ENCODE measurements at places on chromosomes 7 and 10.

GRCh38 chr7:97697396-97697795 is 34.5 kb upstream of the TAC1 start:
- DNase-seq = no peak

- DNase-seq = no peak
These were observed 356.3 kb downstream of the DNAJB6 start for GRCh38 chr7:157693071-157693520.

DNA sequence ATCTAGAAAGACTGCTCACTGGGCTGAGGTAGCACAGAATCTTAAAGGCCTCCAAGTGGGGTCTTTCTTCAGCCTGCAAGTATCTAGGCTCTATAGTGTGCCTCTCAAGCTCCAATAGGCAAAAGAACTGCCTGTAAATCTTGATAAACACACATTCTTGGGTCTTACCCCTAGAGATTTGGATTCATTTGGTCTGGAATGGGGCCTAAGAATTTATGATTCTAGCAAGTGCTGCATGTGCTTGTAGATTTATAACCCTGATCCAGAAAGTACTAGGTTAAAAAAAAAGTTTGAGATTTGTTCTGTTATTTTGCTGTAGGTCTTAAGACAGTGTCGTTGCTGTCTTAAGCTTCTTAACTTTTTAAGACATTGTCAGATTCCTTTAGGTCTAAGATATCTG is 74.1 kb downstream of the RALA start:
- no peak for DNase-seq

GRCh38 chr10:108014902-108015177 is 850.3 kb upstream of the SORCS1 start:
- no peak for DNase-seq

DNA sequence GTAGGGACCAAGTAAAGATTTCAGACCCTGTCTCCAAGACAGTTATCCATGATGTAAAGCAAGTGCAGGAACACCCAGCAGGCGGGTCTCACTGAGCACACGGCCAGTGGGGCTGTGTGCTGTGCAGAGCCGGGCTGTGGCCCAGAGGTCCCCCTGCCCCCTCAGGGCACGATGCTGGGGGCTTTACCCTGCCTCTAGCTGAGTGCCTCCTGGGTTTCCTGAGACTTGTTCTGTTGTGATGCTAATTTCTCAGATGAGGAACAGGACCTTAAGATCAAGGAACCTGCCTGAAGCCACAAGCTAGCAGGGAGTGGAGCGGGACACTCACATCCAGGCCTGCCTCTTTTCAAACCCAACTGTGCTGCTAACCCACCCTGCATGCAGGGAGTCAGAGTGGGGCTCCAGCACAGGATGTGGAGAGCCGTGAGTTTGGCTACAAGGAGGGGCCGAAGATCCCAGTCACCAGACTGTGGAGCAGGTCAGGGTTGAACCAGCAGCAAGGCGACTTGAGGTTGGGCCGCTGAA is 76.1 kb upstream of the LYZL2 start:
- DNase-seq = no peak

- DNase-seq = peak; percentile 20
These were observed 45.9 kb upstream of the KCNIP2 start for GRCh38 chr10:101889256-101890210.

GRCh38 chr10:73810735-73811465 is 498 bp downstream of the NDST2 start:
- DNase-seq = peak; percentile 18

DNA sequence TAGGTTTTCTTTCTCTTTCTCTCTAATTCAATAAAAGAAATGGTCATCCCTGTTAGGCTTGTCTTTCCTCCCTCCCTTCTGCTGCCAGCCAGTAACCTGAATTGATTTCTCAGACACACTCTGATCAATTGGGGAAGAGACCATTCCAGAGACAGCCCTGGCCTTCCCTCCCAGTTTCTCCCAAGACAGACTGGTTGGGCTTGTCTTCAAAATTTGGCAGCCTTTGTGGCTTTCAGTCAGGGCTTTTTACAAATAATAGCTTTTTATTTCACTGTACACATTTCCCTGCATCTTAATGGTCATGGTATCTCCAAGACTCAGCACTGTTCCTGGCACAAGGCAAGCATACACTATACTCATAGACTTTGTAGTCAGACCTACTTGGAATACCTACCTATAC is 33.9 kb downstream of the BCAP29 start:
- DNase-seq = no peak

DNA sequence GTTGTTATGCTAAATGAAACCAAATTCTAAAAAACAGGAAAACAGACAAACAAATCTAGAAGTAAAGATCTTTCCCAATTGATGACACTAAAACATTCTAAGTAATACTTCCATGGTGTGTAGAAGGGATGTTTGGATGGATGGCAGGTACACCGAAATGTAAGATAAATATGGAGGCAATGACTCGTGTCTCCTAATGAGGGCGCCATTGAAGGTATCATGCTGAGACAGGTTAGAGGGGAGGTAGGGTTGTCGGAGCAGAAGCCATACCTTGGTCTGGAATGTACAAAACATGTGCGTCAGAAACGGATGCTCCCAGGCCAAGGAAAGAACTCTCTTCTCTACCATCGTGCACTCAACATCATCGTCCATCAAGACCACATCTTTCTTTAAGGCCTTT is 101.4 kb downstream of the PRKCQ start:
- DNase-seq = no peak

DNA sequence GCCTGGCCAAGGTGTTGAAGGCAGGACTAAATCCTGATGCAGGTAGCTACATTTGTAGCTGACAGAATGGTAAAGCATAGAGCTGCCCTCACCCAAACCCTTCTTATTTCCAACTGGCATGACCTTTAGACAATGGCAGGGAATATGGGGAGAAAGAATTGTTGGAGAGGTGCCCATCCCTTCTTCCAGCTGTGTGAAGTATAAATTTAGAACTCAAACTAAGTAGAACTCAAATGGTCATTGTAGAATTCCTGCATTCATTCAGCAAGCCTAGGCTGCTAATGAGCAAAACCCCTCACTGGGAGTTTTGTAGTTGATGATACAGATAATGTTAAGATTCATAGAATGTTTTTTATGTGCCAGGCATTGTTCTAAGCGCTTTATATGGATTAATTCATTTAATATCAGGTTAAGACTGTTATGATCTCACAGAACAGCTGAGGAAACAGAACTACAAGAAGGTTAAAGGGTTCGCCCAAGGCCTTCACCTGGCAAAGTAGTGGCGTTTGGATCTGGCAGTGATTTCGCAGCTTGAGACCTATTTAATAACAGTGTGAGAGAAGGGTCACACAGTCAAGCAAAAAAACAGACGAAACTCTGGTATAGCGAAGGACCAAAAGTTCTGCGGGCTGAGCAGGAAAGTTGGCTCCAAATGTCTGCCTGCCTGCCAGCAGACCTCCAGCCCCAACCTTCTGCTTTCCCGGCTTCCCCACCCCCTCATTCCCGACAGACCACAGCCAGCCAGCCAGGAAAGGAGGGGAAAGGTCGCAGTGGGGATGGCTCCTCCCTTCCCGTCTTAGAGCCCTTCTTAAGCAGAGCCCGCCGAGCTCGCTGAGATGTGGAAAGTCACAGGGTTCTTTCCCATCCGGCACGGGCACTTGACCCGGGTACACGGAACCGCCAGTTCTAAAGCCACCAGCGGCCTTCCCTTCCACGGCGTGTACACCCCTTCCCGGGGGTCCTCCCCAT is 1.6 kb upstream of the HILPDA start:
- DNase-seq = no peak

DNA sequence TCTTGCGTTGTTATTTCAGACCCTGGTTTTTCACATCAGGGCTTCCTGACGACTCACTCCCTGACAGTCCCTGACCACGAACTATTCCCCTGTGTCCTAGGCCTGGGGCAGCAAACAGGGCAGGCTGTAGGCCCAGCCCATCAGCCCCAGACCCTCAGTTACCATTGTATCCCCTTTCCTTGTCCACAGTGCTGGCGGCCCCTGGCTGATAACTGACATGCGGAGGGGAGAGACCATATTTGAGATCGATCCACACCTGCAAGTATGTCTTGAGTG is 50.5 kb upstream of the TRIM8 start:
- DNase-seq = no peak

Measured in stimulated activated CD8-positive, alpha-beta memory T cell treated with anti-CD3 and anti-CD28 coated beads, Interleukin-2, amount 100 ng/mL, for 1 hour (primary cell).